SK-N-SH (cell line): ENCODE measurements at places on chromosomes 4 and X. TPM values are rescaled to one million over a fixed set of nuclear protein-coding genes. Genes with fewer than 3 reads are reported as not detected.

DNA sequence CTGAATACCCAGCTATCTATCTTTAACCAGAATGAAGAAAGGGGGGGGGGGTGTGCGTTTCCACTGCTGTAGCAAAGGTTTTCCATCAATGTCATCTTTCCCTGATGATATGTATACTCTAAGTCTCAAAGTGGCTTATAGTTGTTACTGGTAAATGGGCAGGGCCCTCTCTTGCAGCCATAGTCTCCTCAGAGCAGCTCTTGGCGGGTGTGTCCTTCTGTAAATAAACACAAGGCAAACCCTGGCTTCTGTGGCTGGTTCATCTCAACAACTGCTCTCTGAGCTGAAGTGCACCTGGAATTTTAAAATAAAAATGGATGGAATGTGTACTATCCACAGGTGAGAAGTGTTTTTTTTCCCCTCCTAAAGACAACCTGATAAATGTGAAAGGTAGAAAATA is 57.5 kb upstream of the SCML1 start:
- no peak for DNase-seq

GRCh38 chr4:2515830-2516550 is 20.5 kb upstream of the FAM193A start:
- no peak for DNase-seq

- peak; percentile 57 for DNase-seq
Observed at GRCh38 chr4:7326693-7327340, 107.9 kb downstream of the PSAPL1 start.

DNA sequence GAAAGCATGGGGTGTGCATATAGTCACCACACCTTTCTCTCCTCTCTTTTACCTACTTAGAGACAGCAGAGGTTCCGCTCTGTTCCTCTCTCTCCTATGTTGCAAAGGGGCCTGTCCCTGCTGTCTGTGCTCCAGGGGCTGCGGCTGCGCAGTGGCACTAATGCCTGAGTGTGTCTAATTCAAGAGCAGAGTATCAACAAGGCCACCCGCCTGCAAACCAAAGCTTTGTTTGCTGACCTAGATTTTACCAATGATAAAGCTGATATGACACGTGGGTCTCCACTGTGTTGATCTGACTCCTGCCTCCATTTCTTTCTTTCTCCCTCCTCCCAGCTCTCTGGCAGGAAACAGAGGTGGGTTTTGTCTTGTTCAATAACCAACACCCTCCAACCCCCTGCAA is 74.9 kb downstream of the NSG1 start:
- peak; percentile 65 for DNase-seq

DNA sequence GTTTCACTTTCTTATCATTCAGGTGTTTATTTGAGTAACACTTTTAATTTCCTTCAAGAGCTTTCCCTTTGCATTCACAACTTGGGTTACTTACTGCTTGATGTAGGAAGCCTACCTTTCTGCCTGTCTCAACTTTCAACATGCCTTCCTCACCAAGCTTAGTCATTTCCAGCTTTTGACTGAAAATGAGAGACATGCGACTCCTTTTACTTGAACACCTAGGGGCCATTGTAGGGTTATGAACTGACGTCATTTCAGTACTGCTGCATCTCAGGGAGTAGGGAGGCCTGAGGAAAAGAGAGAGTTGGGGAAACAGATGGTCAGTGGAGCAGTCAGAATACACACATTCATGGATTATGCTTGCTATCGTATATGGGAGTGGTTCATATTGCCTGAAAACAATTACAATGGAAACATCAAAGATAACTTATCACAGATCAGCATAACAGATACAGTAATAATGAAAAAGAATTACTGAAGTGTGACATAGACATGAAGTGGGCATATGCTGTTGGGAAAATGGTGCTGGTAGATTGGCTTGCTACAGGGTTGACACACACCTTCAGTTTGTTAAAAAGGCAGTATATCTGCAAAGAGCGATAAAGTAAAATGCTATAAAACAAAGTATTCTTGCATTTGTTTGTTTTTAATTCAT is 25.7 kb downstream of the USP53 start:
- no peak for DNase-seq

- no peak for DNase-seq
Observed at GRCh38 chr4:100287534-100287933, 97.3 kb upstream of the DDIT4L start.

- DNase-seq: no peak
Observed at GRCh38 chr4:29553846-29554245, 1166.3 kb upstream of the PCDH7 start.

DNA sequence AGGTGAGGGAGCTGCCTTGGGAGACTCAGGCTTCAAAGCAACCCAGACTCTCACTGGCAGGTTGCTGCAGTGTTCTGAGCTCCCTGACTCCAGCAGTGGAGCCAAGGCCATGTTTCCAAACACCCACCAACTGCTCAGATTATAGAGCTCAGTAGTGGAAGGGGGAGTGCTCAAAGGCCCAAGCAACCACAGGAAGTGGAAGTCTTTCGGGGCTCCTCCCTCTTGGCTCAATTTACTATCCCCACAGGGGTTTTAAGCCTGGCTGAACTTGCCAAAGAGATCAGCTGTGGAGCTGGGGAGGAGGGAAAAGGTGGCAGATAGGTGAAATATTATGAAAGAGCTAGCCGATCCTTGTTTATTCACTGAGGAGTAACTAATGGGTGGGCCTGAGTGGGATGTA is 82.5 kb downstream of the HPRT1 start:
- no peak for DNase-seq

- DNase-seq: no peak
Observed at GRCh38 chr4:88792268-88792781, 94.7 kb upstream of the NAP1L5 start.

DNA sequence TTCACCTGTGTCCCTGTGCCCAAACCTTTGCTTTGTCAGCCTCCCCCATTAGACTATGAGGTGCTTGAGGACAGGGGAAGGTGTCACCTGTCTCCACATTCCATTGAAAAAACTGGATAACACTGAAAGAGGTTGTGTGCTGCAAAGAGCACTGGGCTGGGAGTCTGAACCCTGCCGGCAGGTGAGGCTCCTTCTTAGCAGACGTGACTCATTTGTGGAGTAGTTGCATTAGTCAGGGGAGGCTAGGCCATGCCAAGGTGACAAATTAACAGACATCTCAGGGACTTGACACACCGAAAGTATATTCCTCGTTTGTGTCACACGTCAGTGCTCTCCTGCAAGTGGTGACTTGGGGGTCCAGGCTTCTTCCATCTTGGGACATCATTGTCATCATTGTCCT is 95.9 kb upstream of the STX18 start:
- no peak for DNase-seq

DNA sequence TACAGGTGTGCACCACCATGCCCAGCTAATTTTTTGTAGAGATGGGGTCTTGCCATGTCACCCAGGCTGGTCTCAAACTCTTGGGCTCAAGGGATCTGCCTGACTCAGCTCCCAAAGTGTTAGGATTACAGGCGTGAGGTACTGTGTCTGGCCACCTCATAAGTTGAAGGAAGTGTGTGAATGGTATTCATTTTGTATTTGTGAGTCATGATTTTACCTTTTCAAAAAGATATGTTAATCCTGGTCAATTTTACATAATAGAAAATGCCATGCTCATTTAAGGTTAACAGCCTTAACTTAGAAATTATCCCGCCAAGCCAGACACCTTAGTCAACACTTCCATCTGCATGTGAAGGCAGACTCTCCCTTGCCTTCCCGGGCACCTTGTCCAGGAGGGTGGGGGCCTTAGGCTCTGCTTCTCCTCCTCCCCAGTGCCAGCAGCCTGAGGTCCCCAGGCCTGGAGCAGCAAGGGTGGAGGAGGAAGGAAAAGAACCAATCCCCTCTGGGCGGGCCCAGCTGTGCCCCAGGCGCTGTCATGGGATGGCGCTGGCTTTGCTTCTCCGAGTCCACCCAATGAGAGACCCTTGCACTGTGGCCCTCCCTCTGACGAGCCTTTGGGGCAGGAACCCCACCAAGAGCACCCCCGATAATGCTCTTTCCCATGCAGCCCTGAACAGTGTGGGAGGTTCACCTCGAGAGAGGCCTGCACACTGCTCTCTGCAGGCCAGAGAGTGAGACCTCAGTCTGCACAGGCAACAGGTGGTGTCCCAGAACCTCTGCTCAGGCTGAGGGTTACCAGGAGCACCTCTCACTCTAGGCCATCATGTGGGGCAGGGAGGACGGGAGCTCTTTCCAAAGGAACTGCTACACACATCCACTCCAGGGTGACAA is 37.3 kb downstream of the RNF212 start:
- no peak for DNase-seq

GRCh38 chr4:75434105-75434504 is 80.1 kb downstream of the RCHY1 start:
- no peak for DNase-seq

DNA sequence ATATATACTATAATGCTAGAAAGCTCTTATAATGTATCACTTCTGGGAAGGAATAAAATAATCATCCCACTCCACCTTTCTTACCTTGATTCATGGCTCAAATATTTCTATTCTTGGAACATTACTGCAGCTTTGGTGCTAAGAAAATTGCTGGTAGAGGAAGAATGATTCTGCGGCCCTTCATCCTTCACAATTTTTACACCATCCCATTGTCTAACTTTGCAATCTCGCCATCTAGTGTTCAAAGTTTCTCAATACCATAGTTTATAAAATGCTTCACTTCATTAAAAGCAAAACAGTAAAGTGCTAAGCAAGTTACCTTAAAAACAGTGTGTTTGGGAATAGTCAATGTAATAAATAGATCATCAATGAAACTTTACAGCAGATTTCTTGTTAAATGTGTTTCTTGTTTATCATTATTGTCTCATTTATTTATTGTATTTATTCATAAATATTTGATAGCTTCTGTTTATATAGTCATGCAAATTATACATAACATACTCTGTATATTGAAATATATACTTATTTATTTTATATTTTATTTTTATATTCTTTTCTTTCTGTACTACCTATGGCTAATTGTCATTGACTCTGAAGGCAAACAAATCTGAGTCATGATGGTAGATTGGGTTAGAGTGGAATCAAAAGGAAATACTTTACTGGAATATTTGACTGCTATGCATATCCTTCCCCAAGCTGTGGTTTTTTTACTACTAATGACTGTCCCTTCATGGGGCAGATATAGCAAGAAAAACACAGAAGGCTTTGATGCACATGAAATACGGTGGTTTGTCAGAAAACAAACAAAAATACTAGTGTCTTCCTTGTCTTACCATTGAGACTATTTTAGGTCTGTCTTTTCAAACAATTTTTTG is 390.7 kb downstream of the MAPK10 start:
- DNase-seq: peak; percentile 31

GRCh38 chrX:102043380-102043779 is 82.1 kb upstream of the TCEAL2 start:
- no peak for DNase-seq

- DNase-seq: no peak
Observed at GRCh38 chrX:56853436-56853835, 124.4 kb downstream of the NBDY start.

DNA sequence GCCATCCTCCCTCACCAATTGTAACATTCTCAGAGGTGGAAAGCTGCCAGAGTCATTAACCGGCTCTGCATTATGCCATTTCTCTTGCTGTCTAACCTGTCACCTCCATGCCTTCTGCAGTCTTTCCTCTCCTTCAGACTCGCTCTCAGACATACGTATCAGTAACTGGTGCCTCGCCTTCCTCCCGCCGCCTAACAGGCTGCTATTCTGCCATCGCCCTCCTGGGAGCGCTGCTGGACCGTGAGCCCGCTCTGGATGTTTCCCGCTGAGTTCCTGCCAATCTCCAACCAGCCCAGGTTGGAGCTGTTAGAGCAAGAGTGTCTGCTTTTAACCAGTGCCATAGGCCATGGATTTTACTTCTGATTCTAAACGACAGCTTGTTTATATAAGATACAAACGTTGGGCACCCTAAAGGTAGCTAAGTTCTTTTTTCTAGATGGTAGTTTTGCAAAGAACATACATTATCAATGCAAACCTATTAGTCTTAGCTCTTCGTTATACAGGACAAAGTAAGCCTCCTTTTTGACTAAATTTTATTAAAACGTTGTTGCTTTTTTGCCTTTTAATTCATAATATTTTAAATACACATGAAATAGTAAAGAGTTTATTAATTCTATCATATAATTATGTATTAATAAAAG is 59.5 kb upstream of the NEIL3 start:
- peak; percentile 70 for DNase-seq

DNA sequence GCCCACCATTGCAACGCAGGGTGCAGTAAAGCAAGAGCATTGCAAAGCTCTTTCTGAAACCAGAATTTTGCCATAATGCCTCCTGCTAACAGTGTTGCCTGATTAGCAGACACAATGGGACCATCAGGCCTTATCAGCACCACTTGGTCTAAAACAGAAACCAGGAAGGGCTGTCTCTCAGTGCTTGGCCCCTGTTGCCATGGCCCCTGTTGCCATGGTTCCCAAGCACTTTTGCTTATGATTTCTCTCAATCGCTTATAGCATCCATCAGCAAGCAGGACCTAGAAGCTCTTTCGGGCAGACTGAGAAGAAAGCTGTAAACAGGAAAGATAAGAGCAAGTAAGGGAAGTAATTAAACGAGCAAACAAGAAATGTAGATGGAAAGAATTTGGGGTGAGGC is 36.8 kb downstream of the RTL5 start:
- DNase-seq: peak; percentile 90

- no peak for DNase-seq
Observed at GRCh38 chr4:95077864-95078263, 320.1 kb downstream of the BMPR1B start.

GRCh38 chr4:123345935-123346300 is 50.7 kb upstream of the SPRY1 start:
- DNase-seq: no peak

GRCh38 chrX:108412783-108413182 is 25.4 kb downstream of the COL4A6 start:
- DNase-seq: no peak

DNA sequence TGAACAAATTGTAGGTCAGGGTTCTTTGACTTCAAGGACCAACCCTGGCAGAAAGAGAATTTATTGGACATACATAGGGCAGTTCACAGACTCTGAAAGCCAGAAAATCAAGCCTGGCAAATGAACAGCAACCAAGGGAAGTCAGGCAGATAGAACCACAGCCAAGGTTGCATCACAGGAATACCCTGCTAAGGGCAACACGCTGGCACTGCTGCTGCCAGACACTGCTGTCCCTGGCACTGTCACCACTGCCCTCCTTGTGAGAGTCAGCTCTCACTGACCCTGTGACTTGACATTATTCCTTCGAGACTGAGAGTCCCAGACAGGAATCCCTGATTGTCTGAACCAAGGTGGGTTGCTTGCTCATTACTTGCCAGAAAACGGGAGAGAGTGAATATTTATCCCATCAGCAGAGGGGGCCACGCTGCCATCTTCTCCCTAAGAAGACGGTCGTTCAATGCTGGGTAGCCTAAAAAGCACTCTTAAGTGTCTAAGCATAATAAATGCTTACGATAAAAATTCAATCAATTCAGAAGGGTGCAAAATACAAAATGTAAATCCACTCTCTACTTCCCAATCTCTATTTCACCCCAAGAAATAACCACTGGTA is 23.2 kb upstream of the PTTG2 start:
- no peak for DNase-seq

GRCh38 chr4:185437809-185438208 is 12.0 kb upstream of the UFSP2 start:
- no peak for DNase-seq

GRCh38 chrX:2828344-2828958 is at the start of gene GYG2:
GYG2 (plus strand) TSS chrX:2828930; CDS start chrX:2830189, 1,259 bp downstream.
- DNase-seq: peak; percentile 70

The NLGN3 gene
- 4.4 and 5.3 TPM in 2 replicates for polyA plus RNA-seq

The POU3F4 gene
- polyA plus RNA-seq: not detected in 2 replicates

The CXorf58 gene
- polyA plus RNA-seq: not detected in 2 replicates

The MTNR1A gene
- not detected in 2 replicates for polyA plus RNA-seq

The ZNF732 gene
- polyA plus RNA-seq: 0.05 TPM in 2 replicates

The EDA gene
- polyA plus RNA-seq: 0.02 and 0.06 TPM in 2 replicates

The OPRPN gene
- not detected in 2 replicates for polyA plus RNA-seq

The MTMR1 gene
- 17.0 and 20.0 TPM in 2 replicates for polyA plus RNA-seq

The HELT gene
- polyA plus RNA-seq: not detected in 2 replicates

The ASB9 gene
- polyA plus RNA-seq: 2.5 and 3.4 TPM in 2 replicates

The GABRB1 gene
- polyA plus RNA-seq: not detected in 2 replicates

The GLUD2 gene
- polyA plus RNA-seq: 0.03 and 0.31 TPM in 2 replicates
